ENCODE measurements at places on chromosomes 4 and X.

GRCh38 chr4:7826176-7826908 lies 113.3 kb downstream of the AFAP1 start:
- DNase-seq, result no peak

DNA sequence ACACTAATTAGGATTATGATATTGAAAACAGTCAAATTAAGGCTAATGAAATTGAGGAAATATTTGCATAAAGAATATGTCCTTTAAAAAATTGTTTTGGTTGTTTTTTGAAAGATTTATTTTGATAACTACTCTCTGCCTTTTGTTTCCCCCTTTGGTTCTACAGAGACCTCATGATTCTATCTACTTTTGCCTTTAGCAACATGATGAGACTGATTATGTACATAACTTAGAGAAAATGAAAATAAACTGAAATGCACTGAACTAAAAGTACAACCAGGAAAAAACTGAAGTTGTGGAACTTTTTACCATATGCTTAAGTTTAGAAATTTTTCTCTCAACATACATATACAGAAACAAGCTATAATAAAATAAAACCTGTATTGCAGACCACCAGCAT lies 21.4 kb downstream of the EXOC1 start:
- no peak for DNase-seq

- no peak for DNase-seq
Observed at GRCh38 chr4:1027915-1028238, 16.5 kb downstream of the FGFRL1 start.

DNA sequence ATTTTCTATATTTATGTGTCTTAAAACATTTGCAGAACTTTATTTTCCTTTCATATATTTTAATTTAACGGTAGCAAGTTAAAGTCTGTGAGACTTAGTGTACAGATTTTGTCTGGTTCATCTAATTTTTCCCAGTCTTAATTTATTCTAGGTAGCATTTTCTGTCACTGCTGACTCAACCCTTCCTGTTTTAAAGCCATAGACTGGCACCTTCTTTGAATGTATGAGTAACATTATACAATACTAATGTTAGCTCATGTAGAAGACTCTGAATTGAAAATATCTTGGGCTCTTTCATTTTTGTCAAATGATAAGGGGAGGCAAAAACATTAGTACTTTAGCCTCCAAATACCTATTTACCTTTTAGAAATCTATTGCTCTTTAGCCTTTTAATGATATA lies 43.6 kb downstream of the BLTP1 start:
- DNase-seq, result no peak
